ENCODE measurements at places on chromosomes 6 and 20.

GRCh38 chr6:3490625-3490980, 33.8 kb upstream of the SLC22A23 start:
- DNase-seq, result no peak

GRCh38 chr6:138787138-138787537, 8.7 kb upstream of the ECT2L start:
- no peak for DNase-seq

GRCh38 chr6:109237077-109237985, 142.0 kb downstream of the CEP57L1 start:
- DNase-seq, result no peak

GRCh38 chr6:14372734-14373489, 255.3 kb downstream of the CD83 start:
- no peak for DNase-seq

DNA sequence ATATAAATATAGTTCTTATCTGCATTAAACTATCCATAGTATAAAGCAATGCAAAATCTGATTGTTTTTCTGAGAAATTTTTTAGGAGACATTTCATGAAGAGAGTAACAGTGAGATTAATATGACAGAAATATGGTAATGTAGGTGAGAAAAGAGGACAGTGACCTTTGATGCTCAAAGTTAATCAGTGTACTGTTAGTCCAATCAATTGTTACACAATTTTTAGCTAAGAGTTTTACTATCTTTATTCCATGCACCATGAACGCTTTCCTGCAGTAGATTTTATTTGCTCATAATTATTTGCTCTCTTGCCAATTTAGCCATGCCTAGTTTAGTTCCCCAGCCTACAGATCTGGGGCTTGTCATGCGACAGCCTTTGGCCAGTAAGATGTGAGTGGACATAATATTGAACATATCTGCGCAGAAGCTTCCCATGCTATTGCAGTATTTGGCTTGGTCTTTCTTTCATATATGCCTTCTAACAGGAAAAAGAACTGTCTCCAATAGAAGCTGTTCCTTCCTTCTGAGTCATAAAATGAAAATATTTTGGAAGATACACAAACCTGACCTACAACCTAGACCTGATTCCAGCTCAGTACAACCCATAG, 38.7 kb downstream of the FKBP1C start:
- DNase-seq, result no peak

DNA sequence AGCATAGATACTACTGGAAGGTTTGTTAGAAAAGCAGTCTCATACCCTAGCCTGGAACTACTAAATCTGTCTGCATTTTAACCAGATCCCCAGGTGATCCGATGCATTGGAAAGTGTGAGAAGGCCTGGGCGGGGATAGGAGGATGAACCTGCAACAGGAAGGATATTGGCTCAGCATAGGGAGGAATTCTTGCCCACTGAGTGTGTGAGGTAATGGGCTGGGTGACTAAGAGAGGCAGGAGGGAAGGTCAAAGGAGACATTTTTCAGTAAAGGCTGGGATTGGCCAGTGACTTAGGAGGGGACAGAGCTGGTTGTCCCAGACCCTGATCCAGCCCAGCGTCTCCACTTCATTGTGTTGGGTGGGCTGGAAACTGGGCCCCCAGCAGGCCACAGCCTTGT, 191.0 kb upstream of the LRFN2 start:
- no peak for DNase-seq

DNA sequence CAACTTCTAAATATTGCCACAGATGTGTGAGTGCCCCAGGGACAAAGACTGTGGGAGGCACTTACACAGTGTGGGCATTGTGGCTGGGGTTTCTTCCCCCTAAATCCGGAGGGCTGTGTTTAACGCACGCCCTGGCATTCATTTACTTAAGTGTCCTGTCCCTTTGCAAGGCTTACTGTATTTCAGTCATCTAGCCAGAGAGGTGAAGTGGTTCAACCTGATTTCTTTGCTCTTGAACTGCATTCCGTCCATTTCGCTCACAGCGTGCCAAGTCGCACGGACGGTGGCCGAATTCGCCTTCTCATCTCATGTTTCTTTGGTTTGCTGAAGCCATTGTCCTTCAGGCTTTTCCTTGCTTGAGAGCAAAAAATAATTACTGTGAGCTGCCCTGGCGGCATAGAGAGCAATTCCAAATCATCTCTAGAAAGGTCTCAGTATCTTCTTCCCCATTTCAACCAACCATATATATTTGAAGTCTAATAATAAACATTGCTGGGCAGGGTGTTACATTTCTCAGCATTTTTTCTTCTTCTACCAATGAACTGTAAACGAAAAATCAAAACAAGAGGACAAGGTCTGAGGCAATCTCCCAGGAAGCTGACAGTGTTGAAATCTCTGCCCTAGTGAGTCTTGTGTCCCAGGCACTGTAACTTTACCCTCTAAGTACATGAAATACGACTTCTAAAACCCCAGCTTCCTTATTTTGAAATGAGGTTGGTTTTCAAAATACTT, 16.9 kb downstream of the SYTL3 start:
- no peak for DNase-seq

- no peak for DNase-seq
These were observed 107.5 kb downstream of the TMEM170B start for GRCh38 chr6:11645016-11645415.

DNA sequence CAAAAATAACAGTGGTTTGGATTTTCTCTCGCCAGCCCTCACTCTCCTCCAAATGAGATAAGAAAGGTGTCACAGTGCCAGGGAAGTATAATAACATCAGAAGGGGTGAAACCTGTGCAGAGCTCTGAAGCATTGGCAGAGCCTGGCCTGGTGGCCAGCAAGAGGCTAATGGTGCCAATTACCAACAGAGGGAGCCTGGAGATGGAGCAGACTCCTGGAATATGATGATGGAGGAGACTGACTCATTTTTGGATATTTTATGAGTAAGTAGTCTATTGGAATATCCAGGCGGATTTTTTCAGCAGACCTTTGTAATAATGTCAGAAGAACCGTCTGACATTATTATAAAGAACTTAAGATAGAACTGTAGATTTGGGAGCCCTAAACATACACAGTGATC, 442.6 kb upstream of the MARCKS start:
- no peak for DNase-seq

DNA sequence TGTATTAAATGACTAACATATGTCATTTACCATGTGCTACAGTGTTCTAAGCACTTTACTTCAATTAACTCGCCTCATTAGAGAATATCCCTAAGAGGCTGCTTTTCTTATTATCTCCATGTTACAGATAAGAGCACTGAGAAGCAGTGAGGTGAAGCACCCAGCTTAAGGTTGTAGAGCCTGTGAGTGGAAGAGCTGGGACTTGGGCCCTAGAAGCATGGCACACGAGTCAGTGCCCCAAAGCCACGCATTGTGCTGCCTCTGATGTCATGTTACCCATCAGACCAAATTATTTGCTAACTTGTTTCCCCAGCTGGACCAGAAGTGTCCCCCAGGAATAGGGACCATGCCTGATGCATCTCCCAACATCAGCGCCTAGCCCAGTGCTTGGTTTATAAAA, 34.1 kb downstream of the POFUT1 start:
- DNase-seq, result no peak

- DNase-seq, result no peak
These were observed 30.0 kb downstream of the GJA10 start for GRCh38 chr6:89924231-89924630.

DNA sequence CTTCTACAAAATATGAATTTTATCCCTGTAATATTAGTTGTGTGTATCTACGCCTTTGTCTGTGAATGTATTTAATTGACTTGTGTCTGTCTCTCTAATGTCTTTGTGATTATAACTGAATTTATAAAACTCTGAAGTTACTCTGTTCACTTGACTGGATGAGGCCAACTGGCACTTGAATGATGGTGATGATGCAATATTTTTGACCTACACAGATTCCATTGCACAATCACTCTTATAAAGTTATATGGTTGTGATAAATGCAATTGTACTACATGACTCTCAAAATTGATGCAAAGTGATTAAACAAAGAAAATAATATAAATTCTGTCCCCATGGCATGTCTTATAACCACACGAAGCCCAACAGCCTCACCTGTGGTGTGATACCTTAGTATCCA, 287.3 kb upstream of the PLN start:
- no peak for DNase-seq

DNA sequence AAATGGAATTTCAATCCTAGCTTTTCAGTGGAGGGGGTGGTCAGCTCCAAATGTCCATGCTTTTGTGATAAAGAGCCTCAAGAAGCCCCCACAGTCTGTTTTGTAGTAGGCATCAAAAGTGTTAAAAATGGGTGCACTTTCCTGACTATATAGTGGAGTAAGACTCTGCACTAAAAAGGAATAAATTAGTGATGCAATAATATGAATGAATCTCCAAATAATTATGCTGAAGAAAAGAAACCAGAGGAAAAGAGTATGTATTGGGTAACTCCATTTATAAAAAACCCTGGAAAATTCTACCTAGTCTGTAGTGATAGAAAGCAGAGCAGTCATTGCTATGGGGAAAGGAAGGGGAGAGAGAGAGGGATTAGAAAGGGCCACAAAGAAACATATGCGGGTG, 310.4 kb upstream of the SUPT3H start:
- DNase-seq, result no peak

- DNase-seq, result peak; percentile 46
These were observed at the start of gene CALHM5 for GRCh38 chr6:116511424-116512110. Gene CALHM5, plus strand, starts transcription at chr6:116511639. Its CDS starts 58 bp downstream, at chr6:116511697.

GRCh38 chr6:15421945-15422733, 176.3 kb downstream of the JARID2 start:
- DNase-seq, result no peak

GRCh38 chr6:35725721-35726438, 11.0 kb upstream of the ARMC12 start:
- DNase-seq, result no peak

DNA sequence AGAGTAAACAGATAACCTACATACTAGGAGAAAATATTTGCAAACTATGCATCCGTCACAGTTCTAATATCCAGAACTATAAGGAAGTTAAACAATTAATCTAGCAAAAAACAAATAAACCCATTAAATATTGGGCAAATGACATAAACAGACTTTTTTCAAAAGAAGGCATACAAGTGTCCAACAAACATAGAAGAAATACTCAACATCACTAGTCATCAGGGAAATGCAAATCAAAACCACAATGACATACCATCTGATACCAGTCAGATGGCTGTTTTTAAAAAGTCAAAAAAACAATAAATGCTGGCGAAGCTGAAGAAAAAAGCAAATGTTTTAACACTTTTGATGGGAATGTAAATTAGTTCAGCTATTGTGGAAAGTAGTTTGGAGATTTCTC, 1117.7 kb upstream of the MAP3K7 start:
- DNase-seq, result no peak

DNA sequence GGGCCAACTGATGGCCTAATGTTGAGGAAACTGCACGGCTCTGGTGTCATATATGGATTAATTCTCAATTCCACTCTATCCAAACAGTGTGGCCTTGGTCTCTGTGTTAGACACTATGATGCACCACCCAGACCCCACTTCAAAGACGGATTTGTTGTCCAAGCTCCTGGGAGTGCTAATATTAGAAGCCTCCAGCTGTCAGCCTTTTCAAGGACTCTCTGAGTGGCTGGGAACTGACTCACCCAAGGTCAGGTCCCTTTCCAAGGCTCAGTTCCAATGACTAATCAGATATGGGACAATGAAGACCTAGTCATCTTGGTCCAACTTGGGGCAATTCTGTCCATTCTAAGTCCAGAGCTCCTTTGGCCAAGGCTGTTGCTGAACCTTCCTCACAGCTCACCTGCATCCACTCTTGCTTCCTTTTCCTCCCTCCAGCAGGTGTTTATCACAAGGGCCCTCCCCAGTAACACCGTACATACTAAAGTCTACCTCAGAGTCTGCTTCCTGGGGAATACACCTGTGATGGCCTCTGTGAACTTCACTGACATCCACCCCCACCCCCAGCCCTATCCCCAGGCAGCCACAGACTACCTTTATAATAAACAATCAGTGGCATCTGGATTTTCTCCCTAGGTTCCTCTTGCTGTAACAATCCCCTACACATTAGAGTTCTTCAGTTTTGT, 7.2 kb upstream of the IL20RA start:
- no peak for DNase-seq

DNA sequence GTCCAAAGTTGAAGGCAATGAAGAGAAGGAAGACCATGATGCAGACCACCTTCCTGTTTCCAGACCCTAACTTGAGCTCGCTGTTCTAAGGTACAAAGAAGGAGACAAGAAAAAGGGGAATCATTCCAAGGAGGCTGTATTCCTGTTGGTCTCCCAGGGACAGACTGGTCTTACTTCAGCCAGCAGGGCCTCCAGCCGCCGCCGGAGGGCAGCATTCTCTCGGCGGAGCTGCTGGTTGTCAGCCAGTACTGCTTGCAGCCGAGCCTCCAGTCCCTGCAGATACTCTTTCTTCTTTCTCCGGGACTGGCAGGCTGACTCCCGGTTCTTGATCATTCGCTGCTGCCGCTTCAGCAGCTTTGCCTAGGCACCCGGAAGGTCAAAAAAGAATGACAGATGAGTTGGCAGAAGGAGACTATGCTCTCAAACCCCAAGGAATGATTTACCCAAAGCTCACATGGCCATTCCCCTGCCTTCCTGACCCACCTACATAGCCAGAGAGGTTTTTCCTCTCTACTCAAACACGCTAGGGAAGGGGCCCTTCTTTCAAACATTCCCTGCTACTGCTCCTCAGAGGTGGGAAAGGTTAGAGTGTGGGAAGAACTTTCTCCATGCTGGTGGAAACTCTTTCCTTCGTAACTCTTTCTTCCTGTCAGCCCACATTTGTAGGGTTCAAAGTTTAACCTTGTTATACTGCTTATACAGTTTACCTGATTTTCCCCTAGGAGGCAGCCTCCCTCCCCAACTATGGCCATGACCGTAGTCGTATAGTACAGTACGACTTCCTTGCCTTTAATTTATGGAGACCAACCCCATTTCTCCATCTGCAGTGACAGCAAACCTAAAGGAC, 9.0 kb downstream of the ATF6B start:
- peak; percentile 89 for DNase-seq

GRCh38 chr6:112690497-112691202, 343.5 kb downstream of the RFPL4B start:
- no peak for DNase-seq

GRCh38 chr6:152981989-152982903, 595 bp downstream of the FBXO5 start:
- peak; percentile 50 for DNase-seq
